ENCODE measurements at places on chromosomes 2 and 18.

DNA sequence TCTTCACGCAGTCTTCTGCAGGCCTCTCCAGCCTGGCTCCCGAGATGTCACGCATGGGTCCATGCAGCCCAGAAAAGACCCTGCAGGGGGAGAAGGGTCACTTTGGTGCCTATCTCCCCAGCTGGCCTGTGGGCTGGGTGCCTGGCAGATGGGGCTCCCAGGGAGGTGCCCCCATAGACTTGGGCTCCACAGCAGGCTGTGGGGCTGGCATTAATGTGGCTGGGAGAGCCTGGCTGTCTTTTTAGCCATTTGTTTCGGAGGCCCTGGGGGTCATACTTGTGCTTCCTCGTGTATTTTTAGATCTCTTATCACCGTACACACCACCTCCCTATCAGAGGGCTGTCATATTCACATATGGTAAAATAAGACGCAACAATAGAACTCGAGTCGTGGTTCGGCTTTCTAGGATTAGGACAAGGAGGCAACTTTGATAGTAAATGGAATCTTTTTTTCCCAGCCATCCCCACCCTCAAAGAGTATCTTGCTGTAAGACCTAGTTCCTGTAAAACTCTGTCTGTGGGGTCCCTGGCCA, 74.5 kb downstream of the LRRFIP1 start:
- DNase-seq, result no peak

DNA sequence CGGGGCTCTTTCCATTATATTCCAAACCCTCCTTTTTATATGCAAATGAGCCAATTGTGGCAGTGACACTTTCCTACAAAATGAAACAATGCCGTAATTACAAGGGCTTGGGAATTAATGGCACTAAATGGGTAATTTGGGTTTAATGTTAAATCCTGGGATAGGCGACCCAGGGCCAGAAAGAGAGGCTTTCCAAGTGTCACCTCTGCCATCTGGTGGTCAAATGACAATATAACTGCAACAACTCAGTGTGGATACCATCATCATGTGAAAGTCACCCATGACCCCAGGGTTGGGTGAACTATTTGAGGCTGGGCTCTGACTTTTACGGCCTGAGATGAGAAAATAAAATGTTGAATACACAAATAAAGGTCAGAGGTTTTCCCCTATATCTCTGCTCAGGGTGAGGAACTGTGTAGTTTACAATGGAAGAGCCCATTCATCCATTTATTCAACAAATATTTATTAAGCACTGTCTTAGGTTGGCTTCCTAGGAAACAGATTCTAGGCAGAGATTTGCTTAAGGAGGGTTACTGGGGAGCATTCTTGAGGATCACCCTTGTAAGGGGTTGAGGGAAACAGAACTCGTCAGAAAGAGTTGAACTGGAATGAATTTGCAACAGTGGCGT, 13.6 kb upstream of the THADA start:
- peak; percentile 34 for DNase-seq

- no peak for DNase-seq
These were observed 132.9 kb upstream of the MSH6 start for GRCh38 chr2:47650001-47650535.

DNA sequence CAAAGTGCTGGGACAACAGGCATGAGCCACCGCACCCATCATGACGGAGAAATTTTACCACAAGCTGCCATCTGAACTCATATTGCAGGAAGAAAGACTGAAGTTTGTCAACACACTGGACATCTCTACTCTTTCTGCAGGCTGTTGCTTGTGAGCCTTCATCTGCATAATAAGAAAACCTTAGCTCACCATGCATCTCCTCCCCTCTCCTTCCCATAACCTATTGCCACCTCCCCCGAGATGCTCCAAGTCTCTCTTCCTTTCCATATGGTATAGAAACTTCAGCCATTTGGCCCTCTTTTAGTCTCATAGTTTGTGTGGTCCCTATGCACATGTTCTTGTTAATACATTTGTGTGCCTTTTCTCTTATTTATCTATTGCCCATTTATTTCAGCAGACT, 19.1 kb upstream of the C2orf72 start:
- no peak for DNase-seq

GRCh38 chr2:26363323-26363722, 16.7 kb upstream of the ADGRF3 start:
- no peak for DNase-seq

DNA sequence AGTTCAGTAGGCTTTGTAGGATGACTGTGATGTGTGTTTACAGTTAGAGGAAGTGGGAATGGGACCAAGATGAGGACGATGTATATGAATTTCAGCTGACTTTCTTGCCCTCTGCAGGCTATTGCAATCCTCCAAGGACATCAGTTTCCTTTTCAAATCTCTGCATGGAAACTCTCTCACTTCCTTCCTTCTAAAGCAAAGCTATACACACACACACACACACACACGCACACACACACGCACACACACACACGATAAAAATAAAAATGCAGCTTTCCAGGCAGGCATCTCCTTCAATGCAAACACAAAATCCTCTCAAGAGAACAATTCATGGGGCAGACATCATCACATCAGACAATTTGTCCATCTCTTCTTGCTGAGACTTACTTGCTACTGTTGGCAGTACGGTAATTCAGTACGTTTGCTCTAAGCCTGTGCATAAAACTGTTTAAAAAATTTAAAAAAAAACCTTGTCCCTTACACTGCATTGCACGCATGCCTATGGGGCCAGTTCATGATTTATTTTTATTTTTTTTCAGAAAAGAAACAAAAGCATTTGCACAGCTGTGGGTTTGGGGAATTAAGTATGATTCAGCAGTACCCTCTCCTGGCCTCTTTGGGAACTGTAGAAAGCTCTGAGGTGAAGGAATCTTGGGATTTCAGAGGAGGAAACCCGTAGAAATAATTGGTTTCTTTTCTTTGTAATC, 27.1 kb upstream of the ICOS start:
- no peak for DNase-seq

GRCh38 chr2:23465936-23466335, 81.0 kb downstream of the KLHL29 start:
- no peak for DNase-seq

GRCh38 chr2:130378898-130379214, 23.0 kb downstream of the PTPN18 start:
- DNase-seq, result no peak

DNA sequence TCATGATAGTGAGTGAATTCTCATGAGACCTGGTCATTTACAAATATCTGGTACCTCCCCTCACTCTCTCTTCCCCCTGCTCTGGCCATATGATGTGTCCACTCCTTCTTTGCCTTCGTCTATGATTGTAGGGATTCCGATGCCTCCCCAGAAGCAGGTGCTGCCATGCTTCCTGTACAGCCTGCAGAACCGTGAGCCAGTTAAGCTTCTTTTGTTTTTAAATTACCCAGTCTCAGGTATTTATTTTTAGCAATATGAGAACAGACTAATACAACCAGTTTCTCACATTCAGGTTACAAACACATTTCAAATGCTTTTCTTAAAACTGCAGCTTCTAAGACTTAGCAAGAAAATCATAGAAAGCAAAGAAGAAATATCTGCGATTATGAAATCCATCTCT, 321.2 kb upstream of the CDH7 start:
- DNase-seq, result no peak

- DNase-seq, result no peak
These were observed at the start of gene NXPH2 for GRCh38 chr2:138779781-138780445. Gene NXPH2, minus strand, starts transcription at chr2:138780390. Its CDS starts 149 bp downstream, at chr2:138780241.

DNA sequence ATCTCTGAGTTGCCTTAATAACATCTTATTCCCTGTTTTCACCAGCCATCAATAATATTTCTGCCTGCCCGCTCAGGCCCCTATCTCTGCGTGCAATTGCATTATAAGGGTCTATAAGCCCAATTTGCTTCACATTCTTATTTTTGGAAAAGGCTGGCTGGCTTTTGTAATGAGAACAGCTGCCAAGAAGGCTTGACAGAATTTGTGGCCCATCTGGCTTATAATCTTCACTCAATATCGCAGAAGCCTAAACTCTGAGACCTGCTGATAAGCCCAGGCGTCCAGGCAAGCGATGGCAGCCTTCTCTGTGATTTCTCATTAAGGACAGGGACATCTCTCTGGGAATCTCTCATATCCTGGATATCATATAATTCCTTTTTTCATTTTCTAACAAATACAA, 1618.6 kb upstream of the CELF4 start:
- DNase-seq, result no peak

- no peak for DNase-seq
These were observed 250.8 kb downstream of the DYSF start for GRCh38 chr2:71704131-71704561.

DNA sequence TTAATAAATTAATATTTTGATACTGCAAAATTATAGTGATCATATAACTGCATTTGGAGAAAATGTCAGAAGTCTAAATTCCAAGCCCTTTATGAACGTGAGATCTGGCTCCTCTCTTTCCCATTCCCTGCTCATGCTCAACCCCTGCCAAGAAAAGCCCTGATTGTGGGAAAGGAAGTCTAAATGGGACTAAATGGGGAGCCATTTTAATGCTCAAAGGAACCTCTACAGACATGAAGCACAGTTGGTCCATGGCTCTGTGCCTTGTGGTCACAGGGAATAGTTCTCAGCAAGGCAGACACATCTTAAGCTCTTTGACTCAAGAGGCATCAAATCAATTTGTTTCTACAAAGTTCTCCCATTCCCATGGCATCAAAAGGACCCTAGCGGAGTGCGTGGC, 29.3 kb upstream of the INSIG2 start:
- no peak for DNase-seq
